Activated CD4-positive, alpha-beta T cell treated with anti-CD3 and anti-CD28 coated beads, Interleukin-2, amount 50 U/mL, for 1 hour (primary cell): ENCODE measurements at places on chromosomes 4 and X.
A peak's percentile ranks its signal among the peaks of the same experiment; 100 is the strongest.

DNA sequence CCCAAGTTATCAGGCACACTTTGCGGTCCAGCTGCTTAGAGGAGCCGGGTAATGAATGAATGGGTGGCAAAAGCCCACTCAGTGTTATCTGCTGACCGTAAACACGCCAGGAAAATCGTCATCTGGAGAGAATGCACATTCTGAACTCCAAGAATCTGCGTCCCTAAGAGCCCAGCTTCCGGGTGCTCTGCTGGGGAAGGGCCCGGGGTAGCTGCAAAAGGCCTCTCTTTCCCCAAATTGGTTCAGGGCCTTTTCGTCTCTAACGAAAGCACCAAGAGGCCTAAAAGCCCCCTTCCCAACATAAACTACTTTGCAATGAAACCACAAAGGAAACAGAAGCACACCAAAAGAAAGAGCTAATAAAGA lies 1.6 kb upstream of the SFRP2 start:
- DNase-seq, result no peak

GRCh38 chrX:9442056-9442455 lies 22.8 kb upstream of the TBL1X start:
- no peak for DNase-seq

- no peak for DNase-seq
These were observed 103.2 kb upstream of the LANCL3 start for GRCh38 chrX:37468124-37468739.

- no peak for DNase-seq
These were observed 354.9 kb downstream of the CAMK2D start for GRCh38 chr4:113406723-113407016.

GRCh38 chr4:48841045-48841827 lies 10.3 kb downstream of the OCIAD1 start:
- no peak for DNase-seq

- DNase-seq, result no peak
These were observed 379 bp downstream of the PDGFC start for GRCh38 chr4:156971165-156971675.

DNA sequence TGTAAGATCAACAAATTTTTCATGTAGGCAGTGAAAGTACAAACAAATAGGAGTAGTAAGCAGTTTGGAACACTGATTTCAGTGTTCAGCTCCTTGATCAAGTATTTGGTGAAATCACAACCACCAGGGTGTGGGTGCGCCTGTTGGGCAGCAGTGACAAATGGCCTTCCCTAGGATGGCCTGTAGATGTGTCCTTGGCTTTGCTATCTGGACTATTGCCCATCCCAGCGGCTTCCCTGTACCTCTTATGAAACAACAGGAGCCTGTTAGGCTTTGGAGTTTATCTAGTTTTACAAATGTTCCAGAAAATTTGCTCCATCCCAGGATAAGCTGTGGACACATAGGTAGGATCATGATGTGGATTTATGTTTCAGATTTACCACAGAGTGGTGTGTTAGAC lies 216.8 kb upstream of the FAT1 start:
- DNase-seq, result no peak

- DNase-seq, result no peak
These were observed 295.4 kb downstream of the RAPGEF2 start for GRCh38 chr4:159398236-159398638.

GRCh38 chrX:137573324-137574101 lies 7.6 kb downstream of the ZIC3 start:
- no peak for DNase-seq

DNA sequence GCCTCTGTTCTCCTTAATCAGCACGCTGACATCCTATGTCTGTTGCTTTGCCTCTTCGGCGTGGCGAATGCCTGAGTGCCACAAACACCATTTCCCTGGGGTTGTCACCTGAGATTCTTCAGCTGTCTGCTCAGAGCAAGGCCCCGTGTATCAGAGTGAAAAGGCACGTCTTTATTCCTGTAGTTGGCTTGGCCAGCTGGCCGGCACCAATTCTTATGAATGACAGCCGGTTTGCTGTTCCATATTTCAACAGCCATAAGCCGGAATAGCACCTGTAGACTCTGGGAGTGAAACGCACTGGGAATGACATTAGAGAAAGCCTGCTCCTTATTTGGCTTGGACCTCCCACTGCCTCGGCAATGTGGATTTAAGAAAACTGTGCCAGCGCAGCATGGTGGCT lies 89.3 kb downstream of the MGST2 start:
- no peak for DNase-seq

GRCh38 chr4:150236626-150237025 lies 158.4 kb downstream of the DCLK2 start:
- no peak for DNase-seq

DNA sequence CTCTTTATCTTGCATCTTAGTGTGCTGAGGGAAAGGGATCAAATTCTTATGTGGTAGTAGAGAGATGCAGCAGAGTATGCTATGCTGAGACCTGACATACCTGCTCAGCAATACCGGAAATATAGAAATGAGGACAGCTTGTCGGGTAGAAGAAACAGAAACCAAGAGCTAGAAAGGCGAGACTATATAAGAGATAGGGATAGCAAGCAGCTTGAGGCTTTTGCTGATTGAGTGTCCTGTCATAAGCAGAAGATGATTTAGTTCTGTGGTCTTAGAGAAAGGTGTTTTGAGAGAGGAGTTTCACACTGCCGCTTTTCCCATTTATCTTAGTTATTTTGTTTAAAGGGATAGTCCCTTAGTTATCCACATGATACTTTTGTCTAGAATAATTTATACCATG lies 31.7 kb downstream of the USP9X start:
- DNase-seq, result no peak

- DNase-seq, result no peak
These were observed 158.4 kb downstream of the PDHA2 start for GRCh38 chr4:95998311-95998710.

GRCh38 chrX:74980802-74981201 lies 55.5 kb upstream of the NEXMIF start:
- DNase-seq, result no peak

GRCh38 chr4:165369522-165369921 lies 9.3 kb upstream of the CPE start:
- DNase-seq, result no peak

- no peak for DNase-seq
These were observed 196.2 kb upstream of the PGRMC2 start for GRCh38 chr4:128483816-128484215.

- DNase-seq, result no peak
These were observed 14.9 kb upstream of the CCNG2 start for GRCh38 chr4:77141964-77142645.

- no peak for DNase-seq
These were observed 19.0 kb upstream of the IRAK1 start for GRCh38 chrX:154038656-154039055.

- DNase-seq, result no peak
These were observed 80.3 kb upstream of the LSM6 start for GRCh38 chr4:146095091-146095690.

GRCh38 chr4:74628852-74629620 lies 165.3 kb downstream of the BTC start:
- DNase-seq, result no peak

DNA sequence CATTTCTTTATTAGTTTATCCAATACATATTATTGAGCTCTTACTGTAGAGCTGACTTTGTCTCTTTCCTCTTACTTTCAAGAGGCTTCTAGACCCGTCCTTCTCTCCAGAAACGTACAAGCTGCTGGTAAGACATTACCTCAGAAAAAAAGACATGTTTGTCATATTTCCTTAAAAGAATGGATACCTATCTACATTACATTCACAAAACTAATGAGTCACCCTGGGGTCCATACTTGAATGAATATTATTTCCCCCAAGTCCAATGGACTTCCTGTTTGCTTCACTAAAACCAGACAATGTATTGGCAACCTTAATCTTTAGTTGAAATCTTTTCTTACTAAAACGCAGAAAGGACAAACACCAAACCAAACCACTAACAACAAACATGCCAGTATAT lies 176.5 kb upstream of the CLNK start:
- no peak for DNase-seq

GRCh38 chr4:112109360-112110058 lies 35.7 kb upstream of the FAM241A start:
- DNase-seq, result no peak

- DNase-seq, result no peak
These were observed 7.7 kb upstream of the STX18 start for GRCh38 chr4:4549534-4549933.

- no peak for DNase-seq
These were observed 47.9 kb downstream of the EFNB1 start for GRCh38 chrX:68876731-68877130.

DNA sequence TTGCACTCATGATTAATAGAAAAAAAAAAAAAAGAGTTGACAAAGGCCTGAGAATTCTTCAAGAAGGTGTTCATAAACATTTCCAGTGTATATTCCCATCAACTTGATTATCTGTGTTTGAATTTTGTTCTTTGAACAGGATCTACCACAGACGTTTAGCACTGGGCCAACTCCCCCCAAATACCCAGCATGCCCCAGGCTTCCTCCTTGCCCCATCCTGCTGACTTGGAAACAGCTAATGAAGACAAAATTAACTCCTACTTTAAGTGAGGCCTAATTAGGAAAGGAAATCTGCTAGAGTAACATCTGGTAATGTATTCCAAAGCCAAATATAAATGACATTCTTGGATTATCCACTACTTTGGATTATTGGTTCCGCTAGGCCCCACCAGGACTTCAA lies 52.5 kb downstream of the PPARGC1A start:
- DNase-seq, result no peak

- DNase-seq, result no peak
These were observed 4.3 kb upstream of the DDX60L start for GRCh38 chr4:168484626-168485025.

DNA sequence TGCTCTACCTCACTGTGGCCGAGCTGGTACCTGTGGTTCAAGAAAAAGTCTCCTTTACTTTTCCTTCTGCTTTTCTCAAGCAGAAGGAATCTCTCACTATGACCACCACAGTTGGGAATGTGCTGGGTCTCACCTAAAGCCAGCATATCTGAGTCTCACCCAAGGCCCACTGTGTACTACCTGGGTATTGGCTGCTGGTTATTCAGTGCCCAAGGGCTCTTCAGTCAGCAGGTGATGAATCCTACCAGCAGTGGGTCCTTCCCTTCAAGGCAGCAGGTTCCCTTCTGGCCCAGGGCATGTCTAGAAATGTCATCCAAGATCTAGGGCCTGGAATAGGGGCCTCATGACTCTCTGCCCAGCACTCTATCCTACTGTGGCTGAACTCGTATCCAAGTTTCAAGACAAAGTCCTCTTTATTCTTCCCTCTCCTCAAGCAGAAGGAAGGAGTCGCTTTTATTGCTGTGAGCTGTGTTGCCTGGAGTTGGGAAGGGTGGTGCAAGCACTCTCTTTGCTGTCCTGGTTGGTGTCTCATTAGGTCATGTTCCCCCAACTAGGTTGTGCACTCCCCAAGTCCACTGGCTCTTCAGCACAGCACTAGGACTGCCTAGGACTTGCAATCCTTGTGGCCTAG lies 6.1 kb downstream of the CXCL10 start:
- DNase-seq, result no peak

GRCh38 chr4:37970702-37971101 lies 10.5 kb downstream of the PTTG2 start:
- peak; percentile 59 for DNase-seq

GRCh38 chrX:70046978-70047377 lies 2.8 kb downstream of the AWAT2 start:
- no peak for DNase-seq

- DNase-seq, result no peak
These were observed 105.1 kb upstream of the DCLK2 start for GRCh38 chr4:149973181-149973580.

- no peak for DNase-seq
These were observed 19.3 kb upstream of the ING2 start for GRCh38 chr4:183485411-183486160.

- DNase-seq, result no peak
These were observed 104.2 kb downstream of the ANK2 start for GRCh38 chr4:113153529-113154101.

- DNase-seq, result no peak
These were observed 40.9 kb upstream of the EOLA2 start for GRCh38 chrX:149979126-149979644.

GRCh38 chrX:13194291-13195103 lies 125.4 kb downstream of the ATXN3L start:
- DNase-seq, result no peak

- no peak for DNase-seq
These were observed 18.2 kb downstream of the ADD1 start for GRCh38 chr4:2861631-2862436.

GRCh38 chr4:83318666-83319065 lies 16.0 kb downstream of the HPSE start:
- DNase-seq, result no peak

- DNase-seq, result no peak
These were observed 370.4 kb upstream of the FGF13 start for GRCh38 chrX:139081965-139082364.

DNA sequence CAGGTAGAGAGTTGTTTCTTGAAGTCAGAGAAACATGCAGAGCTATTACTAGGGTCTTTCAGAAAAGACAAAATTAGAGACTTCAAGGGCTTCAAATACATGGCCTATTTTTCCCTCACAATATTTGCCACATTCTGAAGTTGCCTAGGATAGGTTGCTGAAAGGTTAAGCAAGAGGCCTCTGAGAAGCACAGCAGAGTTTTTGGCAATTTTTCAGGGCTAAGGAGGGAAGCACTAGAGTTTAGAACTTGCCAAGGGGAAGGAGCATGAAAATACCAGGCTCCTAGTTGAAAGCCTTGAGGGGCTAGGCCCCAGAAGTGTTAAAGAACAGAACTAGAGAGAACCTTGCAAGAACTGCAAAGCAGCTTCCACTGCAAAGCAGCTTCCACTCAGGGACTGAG lies 86.4 kb downstream of the ANAPC10 start:
- no peak for DNase-seq

DNA sequence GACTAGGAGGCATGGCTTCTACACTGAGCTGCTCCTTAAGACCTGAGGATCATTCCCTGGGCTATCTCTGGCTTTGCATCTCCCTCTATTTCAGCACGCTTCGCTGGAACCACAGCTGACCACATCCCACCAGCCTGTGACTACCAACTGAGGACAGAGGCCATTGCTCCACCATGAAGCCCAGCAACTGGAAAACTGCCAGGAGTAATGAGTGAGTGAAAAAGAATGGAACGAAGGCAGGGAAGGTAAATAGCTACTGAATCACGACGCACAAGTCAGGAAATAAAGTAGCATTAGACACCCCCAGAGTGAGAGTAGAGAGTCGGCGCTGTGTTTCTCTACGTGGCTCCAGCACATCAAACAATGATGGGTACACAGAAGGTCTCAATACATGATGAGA lies 314.7 kb downstream of the LDB2 start:
- DNase-seq, result no peak

- DNase-seq, result no peak
These were observed 115.3 kb downstream of the HS3ST1 start for GRCh38 chr4:11313157-11313943.
